Retina (tissue), 1 donor: ENCODE measurements at places on chromosomes 11 and 22.

- DNase-seq = no peak
These were observed 289.2 kb downstream of the MN1 start for GRCh38 chr22:27512283-27512761.

GRCh38 chr11:125591649-125592304 is 875 bp upstream of the STT3A start:
- no peak for DNase-seq

DNA sequence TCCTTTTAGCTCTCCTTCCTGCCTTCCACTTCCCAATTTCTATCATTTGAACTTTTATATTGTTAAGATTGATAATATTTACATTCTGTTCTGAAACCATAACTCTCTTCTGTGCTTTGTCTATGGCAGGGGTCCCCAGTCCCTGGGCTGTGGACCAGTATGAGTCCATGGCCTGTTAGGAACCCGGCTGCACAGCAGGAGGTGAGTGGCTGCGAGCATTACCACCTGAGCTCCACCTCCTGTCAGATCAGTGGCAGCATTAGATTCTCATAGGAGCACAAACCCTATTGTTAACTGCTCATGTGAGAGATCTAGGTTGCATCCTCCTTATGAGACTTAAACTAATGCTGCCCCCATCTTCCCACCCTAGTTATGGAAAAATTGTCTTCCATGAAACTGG is 48.4 kb upstream of the HEPHL1 start:
- no peak for DNase-seq

DNA sequence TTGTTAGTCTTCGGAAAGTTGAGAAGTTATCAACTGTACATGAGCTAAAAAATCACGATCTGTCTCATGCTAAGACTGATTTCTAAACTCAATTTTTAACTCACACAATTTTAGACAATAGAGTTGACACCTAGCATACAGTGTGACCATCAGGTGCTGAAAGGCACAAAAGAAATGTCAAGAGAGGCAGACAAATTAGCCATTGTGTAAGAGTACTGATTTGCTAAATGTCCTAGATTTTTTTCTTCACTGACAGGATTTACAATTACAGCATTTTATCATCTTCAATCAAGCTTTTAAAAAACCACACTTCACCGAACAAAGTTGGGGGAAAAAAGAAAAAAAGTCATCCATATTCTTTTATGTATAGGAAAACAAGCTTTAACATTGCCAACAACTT is 7.0 kb downstream of the LGR4 start:
- DNase-seq = no peak

GRCh38 chr11:134586726-134587125 is 174.7 kb upstream of the B3GAT1 start:
- peak; percentile 32 for DNase-seq

GRCh38 chr11:38491986-38492385 is 1894.0 kb upstream of the RAG2 start:
- no peak for DNase-seq

- DNase-seq = peak; percentile 71
These were observed 258.3 kb downstream of the LRRC4C start for GRCh38 chr11:41201156-41201555.

DNA sequence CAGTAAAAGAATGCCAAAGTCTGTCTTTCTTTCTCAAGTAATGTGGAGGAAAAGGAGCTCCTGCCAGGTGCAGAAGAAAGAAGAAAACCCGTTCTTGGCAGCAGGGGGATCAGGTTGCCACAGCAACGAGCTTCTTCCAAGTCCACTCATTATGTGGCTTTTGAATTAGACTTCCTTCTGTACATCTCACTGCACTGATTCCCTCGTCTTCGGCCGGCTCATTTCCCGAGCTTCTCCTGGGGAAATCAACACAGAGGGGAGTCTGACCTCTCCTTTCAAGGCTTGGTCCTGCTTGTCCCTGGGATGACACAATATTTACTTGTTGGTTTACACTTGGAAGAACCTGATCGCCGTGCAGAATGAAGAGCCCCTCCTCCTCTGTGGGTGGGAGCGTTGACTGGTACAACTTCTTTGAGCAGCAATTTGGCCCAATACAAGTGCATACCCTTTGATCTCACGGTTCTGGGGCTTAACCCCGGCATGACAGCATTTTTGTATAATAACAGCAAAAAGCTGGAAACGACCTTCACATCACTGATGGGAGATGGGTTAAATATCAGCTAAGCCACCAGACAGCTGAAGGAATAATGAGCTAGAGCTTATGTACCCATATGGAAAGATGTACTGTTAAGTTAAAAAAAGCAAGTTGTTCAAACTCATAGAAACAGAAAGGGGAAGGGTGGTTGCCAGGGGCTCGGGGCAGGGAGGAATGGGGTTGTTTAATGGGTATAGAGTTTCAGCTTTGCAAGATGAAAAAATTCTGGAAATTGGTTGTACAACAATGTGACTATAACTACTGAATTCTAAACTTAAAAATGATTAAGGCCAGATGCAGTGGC is 35.4 kb downstream of the MCHR1 start:
- peak; percentile 82 for DNase-seq

GRCh38 chr22:38038890-38039812 is 18.1 kb upstream of the PICK1 start:
- no peak for DNase-seq

- DNase-seq = no peak
These were observed 56.6 kb upstream of the LIN7C start for GRCh38 chr11:27563201-27563600.

- DNase-seq = no peak
These were observed 9.5 kb upstream of the OSBP2 start for GRCh38 chr22:30685178-30685577.

DNA sequence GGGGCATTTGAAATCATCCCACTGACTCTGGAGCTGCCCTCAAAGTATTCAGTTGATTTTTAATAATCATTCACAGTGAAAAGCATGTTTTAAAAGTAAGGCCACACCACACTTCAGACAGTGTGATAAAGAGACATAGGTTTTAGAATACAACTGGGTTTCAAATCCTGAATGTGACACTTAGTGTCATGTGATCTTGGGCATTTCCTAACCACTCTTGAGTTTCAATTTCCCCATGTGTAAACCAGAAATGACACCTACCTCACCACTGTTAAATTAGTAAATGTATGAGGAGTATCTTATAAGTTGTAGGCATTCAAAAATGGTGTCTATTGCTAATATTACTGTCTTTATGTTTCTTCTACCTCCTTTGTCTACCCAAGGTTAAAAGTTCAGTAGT is 5.4 kb downstream of the TMEM123 start:
- no peak for DNase-seq

GRCh38 chr11:10809373-10810160 is 841 bp upstream of the EIF4G2 start:
- DNase-seq = no peak

DNA sequence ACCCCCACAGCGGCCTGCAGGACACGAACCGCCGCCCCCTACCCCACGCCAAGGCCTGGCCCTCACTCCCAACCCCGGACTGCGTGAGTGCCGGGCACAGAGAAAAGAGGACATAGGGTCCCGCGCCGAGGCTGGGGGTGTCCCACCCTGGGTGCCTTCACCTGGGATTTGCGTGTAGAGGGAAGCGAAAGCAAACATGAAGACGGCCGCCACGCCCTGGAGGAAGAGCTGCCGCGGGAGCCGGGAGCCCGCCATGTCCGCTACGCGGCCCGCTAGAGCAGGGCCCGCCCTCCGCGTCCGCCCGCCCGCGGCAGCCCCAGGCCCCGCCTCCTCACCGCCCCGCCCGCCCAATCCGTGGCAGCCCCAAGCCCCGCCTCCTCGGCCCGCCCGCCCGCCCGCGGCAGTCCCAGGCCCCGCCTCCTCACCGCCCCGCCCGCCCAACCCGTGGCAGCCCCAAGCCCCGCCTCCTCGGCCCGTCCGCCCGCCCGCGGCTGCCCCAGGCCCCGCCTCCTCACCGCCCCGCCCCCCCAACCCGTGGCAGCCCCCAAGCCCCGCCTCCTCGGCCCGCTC is at the start of gene LMF2:
LMF2 (minus strand) TSS at position 282 of the 570 bp plus-strand sequence; CDS start at position 255, 27 bp downstream.
- DNase-seq = peak; percentile 81

DNA sequence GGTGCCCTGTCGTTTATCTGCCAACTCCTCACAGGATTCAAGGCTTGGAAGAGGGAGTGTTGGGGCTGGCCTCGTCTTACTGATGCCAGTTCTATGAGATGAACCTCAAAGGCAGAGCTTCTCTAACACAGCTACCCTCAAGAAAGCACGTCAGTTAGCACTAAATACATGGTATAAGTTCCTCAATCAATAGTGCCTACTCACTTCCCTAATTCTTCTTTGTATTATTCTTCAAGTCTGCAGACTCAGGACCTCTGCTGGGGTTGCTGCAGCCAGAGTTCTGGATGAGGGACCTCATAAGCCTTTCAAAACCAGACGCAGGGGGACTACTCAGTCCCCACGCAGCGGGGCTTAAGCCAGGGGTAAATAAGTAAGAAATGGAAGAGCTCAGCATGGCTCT is 118.3 kb downstream of the VPREB1 start:
- no peak for DNase-seq

DNA sequence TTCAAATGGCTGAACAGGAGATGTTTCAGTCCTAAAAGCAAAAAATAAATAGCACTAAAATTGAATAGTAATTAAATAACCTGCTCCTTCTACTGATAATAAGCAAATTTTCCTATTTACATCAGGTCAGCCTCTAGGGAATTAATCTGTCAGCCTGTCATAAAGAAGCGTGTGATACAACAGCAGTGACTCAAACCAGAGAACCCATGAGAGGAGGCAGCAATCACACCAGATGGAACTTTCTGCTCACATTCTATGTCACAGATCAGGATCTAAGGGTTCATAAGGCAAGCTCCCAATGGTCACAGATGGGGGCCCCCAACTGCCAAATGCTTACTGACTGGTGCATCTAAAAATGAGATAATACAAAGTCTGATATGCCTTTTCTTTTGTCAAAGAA is 41.1 kb downstream of the RBFOX2 start:
- no peak for DNase-seq

DNA sequence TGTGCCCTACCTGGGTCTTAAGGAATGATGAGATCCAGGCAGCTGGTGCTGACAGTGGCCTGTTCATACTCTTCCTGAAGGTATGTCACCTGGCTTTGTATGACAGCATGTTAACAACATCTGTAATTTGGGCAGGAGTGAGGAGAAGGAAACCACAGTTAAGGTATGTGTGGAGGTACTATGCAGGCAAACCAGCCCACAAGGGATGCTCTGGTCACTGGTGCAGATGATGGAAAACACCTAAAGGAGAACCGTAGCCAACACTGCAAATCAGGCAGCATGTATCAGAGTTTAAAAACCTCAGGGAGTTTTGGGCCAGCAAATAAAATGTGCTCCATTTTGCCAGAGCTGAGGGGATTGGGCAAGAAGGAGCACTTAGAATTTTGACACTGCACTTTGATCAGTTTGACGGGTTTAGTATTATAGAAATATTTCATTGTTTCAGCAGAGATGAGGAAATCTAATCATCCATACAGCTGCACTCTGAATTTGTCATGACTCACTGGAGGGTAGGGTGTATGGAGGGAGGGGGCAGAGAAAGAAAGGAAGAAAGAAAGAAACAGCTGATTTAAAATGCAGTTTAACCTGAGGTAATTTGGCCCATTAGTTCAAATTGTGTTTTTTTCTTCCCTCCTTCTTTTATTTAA is 260.9 kb downstream of the KIRREL3 start:
- no peak for DNase-seq

DNA sequence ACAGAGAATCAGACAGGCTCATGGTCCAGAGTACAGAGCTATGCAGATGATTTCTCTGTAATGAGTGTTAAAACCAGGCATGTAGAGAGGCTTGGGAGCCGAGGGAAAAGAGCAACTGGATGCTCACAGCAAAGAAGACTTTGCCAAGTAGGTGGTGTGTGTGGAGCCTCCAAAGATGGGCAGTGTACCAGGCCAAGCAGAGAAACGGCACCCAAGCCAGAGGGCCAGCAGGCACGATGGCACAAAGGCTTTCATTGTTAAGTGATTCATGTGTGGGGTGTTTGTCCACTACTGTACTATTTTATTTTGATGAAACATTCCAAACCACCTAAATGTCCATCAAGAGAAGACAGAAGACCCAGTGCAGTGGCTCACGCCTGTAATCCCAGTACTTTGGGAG is 11.1 kb downstream of the RANGAP1 start:
- no peak for DNase-seq

DNA sequence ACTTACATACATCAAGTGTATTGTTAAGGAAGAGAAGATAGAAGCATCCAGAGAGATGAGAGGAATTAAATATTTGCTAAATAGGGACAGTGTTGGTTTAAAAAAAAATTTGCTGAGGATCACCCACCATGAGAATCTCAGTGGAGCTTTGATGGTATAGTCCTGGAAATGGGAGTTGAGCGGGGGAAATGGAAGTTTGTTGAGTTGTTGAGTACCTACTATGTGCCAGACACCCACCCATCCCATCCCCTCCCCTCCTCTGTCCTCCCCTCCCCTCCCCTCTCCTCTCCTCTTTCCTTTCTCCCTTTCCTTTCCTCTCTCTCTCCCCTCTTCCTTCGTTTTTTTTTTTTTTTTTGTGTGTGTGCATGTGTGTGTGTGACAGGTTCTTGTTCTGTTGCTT is 4.7 kb upstream of the MFRP start:
- DNase-seq = no peak

DNA sequence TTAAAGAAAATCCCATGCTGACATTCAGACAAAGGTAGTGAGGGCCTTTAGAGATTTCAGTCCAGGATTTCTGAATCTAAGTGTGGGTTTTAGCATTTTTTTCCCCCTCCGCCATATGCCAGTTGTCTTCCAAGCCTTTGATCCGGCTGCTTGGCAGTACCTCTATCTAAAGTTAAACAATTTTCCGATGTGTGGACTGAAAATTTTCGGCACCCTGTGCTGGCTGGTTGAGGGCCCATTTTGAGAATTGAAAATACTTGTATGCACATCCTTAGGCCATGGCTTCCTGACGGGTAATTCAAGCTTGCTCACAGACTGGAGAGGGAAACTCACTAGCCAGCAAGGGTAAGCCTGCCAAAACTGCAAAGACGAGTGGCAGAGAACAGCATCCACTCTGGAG is 131.9 kb upstream of the NARS2 start:
- no peak for DNase-seq

DNA sequence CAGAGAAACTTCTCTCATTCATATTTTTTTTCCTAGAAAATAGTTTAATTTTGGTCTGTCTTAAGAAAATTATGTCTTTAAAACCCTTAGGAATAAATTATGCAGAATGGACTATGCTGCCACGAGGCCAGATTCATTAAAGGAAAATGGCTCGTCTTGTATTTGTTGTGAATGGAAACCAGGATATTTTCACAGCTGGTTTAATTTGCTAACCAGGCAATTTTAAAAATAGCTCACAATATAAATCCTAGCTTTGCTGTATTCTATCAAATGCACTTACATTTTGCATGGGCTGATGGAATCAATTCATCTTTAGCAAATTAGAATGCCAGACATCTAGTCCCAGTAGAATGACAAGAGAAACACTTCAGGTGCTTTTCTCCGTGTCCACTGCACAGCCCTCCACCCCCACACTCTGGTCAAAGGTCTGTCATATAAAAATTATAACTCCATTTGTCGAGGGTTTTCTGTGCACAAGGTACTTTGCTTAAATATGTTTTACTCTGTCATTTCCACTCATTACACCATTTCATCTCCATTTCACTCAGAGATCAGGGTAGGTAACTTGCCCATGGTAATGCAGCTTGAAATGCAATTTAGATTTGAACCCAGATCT is 20.3 kb upstream of the TNRC6B start:
- DNase-seq = no peak
